Ureter (tissue), 1 donor: ENCODE measurements at places on chromosomes 12 and 14. TPM values are rescaled to one million over a fixed set of nuclear protein-coding genes. Genes with fewer than 3 reads are reported as not detected.

Gene SCNN1A
- 63.8 TPM for total RNA-seq

Gene PLXNC1
- 10.3 TPM for total RNA-seq

Gene BEST3
- total RNA-seq = not detected

Gene ZNF384
- 63.4 TPM for total RNA-seq

Gene TRMT61A
- total RNA-seq = 22.4 TPM

Gene CLEC1B
- not detected for total RNA-seq

Gene POTEG
- total RNA-seq = not detected

Gene PMEL
- 5.8 TPM for total RNA-seq

Gene RGS6
- 1.1 TPM for total RNA-seq

Gene TMEM253
- total RNA-seq = 1.6 TPM

Gene STON2
- total RNA-seq = 61.4 TPM

Gene OTUB2
- total RNA-seq = 1.6 TPM

Gene GPR68
- 3.0 TPM for total RNA-seq

Gene GPR65
- total RNA-seq = 1.3 TPM

Gene WSCD2
- total RNA-seq = 43.7 TPM

Gene EIF2S3B
- total RNA-seq = 0.81 TPM

Gene TSPAN19
- total RNA-seq = not detected

Gene TRIM9
- total RNA-seq = 1.7 TPM

Gene VCPKMT
- total RNA-seq = 6.4 TPM

Gene NKX2-1
- not detected for total RNA-seq

Gene STK38L
- total RNA-seq = 30.4 TPM

Gene TMEM233
- 2.4 TPM for total RNA-seq

Gene EID3
- total RNA-seq = 4.7 TPM

Gene RTL1
- total RNA-seq = not detected

Gene IRAK3
- total RNA-seq = 23.1 TPM

Gene RAD52
- 24.0 TPM for total RNA-seq

Gene WBP11
- total RNA-seq = 54.0 TPM

Gene PRPH
- 1.7 TPM for total RNA-seq

Gene AP4S1
- 14.8 TPM for total RNA-seq

Gene TAS2R8
- not detected for total RNA-seq

Gene SIX4
- 7.3 TPM for total RNA-seq

Gene CAND1
- total RNA-seq = 141 TPM

Gene OR6C70
- not detected for total RNA-seq

Gene C12orf50
- total RNA-seq = 0.10 TPM

Gene SLC8A3
- total RNA-seq = 0.57 TPM

Gene ZNF705A
- not detected for total RNA-seq

Gene GALNT4
- 11.7 TPM for total RNA-seq

Gene LRRC10
- not detected for total RNA-seq

Gene OAS2
- total RNA-seq = 27.5 TPM

Gene KRT3
- total RNA-seq = not detected

Gene KRT6C
- total RNA-seq = 0.39 TPM

Gene EGLN3
- total RNA-seq = 59.5 TPM

Gene BCL11B
- 8.4 TPM for total RNA-seq

Gene BICDL1
- 17.2 TPM for total RNA-seq

Gene ZFYVE1
- total RNA-seq = 16.9 TPM

Gene MLH3
- total RNA-seq = 44.2 TPM

Gene SMIM10L1
- 7.7 TPM for total RNA-seq

Gene TIGAR
- 14.3 TPM for total RNA-seq

Gene TSPAN11
- 3.4 TPM for total RNA-seq

Gene BICD1
- 32.9 TPM for total RNA-seq

Gene LDHB
- total RNA-seq = 614 TPM

Gene ACOT4
- total RNA-seq = 4.7 TPM

Gene SIX6
- total RNA-seq = not detected

Gene ZDHHC22
- total RNA-seq = not detected
